Stimulated activated CD4-positive, alpha-beta T cell treated with anti-CD3 and anti-CD28 coated beads, Interleukin-12 subunit alpha, Interleukin-12 subunit beta, amount 100 ng/mL, for 24 hours (primary cell): ENCODE measurements at places on chromosomes 12 and 14.

DNA sequence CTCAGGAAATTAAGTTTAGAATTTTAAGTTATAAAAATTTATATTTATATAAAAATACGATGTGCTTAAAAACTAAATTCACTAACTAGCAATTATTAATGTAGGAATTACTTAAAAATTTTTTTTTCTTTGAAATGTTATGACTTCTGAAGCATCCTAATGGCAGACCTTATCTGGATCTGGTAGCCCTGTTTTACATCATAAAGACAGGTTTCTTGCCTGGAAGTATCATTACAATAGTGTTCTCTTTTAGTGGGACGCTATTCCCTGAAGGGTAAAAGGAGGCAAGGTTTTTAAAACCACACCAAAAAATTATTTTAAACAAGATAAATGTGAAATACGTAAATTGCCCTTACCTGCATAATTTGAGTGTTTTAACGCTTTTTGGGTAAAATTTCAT is 2.1 kb downstream of the WDR20 start:
- DNase-seq: no peak

DNA sequence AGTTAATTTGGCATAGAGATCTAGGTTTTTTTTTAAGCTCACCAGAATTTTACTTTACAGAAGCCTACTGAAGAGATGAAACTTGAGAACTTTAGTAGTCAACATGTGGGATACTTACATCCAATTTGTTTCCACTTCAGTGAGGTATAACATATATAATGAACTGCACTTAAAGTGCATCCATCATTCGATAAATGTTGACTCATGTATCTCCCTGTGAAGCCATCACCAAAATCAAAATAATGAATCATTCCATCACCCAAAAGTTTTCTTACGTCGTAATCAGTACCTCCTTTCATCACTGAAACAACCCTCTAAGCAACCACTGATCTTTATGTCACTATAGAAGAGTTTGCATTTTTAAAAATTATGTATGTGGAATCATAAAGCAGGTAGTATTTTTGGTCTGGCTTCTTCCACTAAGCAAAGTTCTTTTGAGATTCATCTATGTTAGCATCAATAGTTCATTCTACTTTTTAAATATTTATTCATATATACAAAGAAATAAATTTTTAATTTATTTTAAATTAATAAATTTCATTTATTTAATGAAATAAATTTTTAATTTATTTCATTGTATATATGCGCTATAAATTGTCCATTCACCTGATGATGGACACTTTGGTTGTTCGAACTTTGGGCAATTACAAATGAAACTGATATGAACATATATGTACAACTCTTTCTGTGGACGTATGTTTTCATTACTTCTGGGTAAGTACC is 2.0 kb upstream of the CPNE8 start:
- no peak for DNase-seq

DNA sequence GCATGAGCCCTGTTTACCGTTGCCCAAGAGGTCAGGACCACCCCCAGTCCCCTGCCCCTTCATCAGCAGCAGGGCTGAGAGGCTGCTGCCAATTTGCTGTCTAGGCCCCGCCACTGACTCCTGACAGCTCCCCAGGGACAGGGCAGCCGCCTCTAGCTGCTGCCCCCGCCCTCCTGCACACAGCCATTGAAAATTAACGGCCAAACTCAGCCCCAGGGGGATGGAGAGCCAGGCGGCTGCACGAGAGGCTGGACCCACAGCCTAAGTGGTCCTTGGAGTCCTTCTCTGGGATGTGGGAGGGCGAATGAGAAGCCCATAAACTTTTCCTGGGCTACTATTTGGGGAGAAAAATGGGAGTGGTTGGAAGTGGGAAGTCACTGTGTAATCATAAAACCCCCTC is 4.6 kb downstream of the FOXN4 start:
- no peak for DNase-seq

DNA sequence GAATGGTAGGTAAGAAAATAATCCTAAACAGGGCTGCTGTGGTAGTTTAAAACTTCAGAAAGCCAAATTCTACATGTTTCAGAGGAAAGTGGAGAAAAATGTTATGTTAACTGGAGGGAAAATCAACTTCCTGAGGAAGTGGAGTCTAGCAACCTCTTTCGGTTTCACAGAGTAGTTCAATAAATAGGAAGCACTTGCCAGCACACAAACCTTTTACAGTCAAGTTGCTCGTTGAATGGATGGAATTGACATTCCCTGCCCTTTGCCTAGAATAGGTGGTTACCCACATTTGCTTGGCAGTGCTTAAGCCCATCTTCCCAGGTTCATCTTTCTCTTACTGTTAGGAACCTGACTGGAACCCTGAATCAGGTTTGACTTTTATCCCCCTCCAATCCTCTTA is 15.9 kb downstream of the ANKRD13A start:
- DNase-seq: no peak

GRCh38 chr12:94545935-94546771 is 86.5 kb upstream of the CEP83 start:
- no peak for DNase-seq

- DNase-seq: no peak
Observed at GRCh38 chr14:36647824-36648753, 13.6 kb upstream of the PAX9 start.
